ENCODE measurements at places on chromosomes 4 and X.

DNA sequence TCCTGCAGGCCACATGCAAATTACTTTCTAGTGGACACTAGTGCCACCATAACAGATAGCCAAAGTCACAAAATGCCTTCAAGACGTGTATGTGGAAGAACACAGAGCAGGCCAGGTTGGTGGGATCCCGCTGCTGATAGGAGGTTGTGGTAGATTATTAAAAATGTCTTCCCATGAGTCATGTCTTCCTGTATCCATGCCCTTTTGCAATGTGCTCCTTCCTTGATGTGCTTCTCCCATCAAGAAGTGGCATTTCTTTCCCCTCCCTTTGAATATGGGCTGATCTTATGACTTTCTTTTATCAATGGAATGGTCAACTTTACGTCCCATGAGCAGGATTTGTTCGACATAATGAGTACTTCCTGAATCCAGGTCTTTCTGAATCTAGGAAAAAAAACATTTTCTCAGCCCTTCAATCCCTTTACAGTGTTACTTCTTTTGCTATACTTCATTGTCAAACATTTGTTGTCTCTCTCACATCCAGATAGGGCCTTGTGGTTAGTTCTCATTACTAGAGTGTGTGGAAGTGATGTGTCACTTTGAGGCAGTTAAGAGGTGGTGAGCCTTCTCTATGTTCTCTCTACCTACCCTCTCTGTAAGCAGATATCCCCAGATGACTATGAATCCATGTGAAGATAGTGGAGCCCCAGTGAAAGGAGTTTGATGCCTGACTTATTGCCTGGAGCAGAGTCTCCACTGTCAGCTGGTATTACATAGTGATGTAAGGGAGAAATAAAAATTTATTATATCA, 519.2 kb upstream of the DIPK2B start:
- no peak for DNase-seq

DNA sequence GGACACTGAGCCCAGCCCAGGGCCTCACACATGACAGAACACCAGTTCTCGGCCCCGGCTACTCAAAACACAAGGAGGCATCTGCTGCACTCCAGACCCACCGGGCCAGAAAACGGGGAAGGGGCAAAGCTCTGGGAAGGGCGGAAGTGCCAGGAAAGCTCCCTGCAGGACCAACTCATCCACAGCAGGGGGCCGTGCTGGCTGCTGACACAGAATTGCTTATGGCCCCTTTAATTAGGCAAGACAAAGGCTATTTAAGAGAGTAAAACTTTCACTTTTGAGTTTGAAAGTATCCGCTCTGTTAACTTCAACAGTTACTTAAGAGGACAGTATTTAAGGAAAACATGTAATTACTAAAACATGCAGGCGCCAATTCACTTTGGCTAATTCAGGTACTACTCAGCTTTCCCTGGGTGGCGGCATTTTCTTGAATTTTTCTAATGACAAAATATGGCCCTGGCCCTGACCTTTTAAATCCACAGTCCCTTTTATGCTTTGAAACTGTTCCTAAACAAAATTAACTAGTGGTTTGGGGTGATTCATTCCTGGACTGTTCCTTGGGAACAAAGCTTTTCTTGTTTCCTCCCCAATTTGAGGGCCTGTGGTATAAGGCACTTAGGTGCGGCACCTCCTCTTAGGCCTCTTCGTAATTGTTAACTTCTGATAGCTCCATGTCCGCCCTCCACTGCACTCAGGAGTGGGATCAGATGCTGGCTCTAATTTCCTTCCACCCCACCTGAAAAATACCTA, 40.4 kb downstream of the NSG1 start:
- DNase-seq, result no peak

DNA sequence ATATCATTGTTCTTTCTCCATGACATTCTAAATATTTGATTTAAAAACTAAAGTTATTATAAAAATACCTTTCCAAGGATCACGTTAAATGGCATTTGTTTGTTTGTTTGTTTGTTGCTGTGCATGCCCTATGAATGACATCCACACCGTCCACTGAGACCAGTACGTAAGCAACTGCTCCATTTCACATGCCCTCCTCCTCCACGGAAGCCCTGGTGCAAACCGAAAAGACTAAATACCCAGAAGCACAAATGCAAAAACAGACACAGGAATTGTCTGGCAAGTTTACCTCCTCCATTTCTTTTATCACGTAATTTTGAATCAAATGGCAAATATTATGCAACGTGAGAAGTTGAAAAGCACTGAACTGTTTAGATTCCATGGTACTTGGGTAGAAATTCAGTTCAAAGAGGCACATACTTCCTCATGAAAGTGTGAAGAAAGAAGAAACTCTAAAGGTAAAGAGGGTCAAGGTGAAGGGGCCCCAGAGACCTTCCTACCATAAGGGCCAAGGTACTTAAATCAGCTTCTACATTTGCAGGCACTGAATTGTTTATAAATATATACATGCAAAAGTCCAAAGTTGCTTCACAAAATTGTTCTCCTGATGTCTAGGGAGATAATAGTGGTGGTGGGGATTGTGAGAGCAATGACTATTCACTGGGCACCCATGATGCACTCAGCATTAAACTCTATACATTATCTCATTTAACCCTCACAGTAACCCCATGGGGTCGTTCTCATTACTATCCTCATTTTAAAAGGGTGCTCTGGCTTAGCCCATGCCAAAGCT, 23.4 kb downstream of the IRF2 start:
- DNase-seq, result no peak

GRCh38 chrX:78116365-78116764, 12.3 kb downstream of the PGK1 start:
- no peak for DNase-seq

GRCh38 chr4:168741281-168742173, 244.7 kb downstream of the PALLD start:
- DNase-seq, result no peak

- no peak for DNase-seq
Measured at GRCh38 chr4:157035471-157035870, 40.5 kb upstream of the GLRB start.

GRCh38 chr4:128871948-128872347, 62.4 kb downstream of the JADE1 start:
- DNase-seq, result peak; percentile 35

- DNase-seq, result no peak
Measured at GRCh38 chr4:71697031-71697430, 86.8 kb downstream of the GC start.

GRCh38 chr4:108255203-108255747, 86.5 kb upstream of the LEF1 start:
- no peak for DNase-seq

DNA sequence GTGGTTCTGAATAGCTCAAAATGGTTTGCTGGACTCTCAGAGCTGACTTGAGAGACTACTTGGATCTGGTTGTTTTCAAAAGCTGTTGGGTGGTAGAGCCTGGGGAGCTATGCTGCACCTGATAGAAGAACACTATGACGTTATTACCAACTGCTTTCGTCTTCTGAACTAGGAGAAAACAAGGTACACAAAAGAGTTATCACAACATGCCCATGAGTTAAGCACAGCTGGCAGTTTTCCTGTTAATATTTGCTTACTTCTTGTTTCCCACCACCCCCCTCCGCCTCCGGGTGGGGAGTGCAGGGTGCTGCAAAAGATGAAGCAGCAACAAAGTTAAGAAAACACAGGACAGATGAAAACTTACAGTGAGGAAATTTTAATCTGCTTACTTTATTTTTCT, 69.1 kb downstream of the RASL11B start:
- no peak for DNase-seq

DNA sequence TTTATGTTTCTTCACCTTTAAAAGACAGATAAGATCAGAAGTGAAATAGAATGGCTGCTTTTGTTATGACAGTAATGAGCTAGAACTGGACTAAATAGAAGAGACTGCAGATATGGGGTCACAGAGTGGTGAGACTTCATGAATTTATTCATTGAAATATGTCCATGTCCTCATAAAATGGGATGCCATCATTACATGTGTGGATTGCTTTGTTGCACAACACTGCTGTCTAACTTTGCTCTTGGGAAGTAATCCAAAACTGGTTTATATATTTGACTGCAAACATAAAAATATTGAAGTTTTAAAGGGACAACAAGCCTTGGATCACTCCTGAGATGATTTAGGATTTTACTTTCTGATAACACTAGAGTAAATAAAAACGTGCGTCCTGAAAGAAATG, 209.2 kb upstream of the FAT4 start:
- no peak for DNase-seq

- no peak for DNase-seq
Measured at GRCh38 chr4:128475597-128475996, 188.0 kb upstream of the PGRMC2 start.

DNA sequence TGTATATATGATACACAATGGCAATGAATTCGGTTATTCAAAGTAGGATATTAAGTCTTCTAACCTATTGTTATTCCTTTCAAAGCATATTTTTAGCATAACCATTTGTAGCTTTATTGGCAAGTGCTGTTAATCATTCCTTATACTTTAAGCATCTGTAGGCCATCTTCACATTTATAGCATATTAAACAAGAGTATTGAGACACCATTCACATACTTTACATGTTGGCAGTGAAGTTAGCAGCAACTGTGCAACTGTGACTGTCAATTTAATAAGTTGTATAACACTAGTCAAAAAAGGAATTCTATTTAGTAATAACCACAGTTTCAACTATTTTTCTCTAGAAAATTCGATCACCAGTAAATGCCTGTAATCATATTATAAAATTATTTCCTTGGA, 107.3 kb upstream of the MYOZ2 start:
- no peak for DNase-seq

DNA sequence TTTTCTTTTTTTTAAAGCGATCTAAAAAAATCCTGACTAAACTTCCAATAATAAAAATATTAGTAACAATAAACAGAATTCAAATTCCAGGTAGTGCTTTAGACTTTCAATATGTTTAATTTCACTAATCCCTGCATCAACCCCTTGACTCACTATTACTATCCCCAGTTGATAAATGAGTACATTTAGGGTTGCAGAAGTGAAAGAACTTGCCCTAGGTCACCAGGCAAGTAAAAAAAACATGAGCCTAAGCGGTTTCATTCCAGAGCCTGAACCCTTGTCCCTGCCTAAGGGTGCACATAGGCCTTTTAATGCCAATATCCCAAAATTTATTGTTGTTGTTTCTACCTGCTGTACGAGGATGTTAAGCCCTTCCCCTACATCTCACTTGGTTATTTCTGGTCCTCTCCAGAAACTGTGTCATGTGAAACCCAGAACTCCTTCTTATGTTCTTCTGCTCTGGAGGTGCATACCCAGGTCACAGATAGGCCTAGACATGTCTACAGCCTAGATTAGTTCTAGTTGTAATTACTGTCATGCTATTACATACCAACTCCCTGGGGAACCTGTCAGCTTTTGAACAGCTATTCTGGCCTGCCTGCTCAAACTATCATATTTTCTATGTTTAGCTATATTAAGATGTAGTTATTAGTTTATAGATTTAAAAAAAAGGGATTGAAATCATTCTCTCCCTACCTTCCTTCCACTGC, 244.5 kb upstream of the PITX2 start:
- DNase-seq, result no peak

- no peak for DNase-seq
Measured at GRCh38 chrX:46628460-46629371, 55.2 kb downstream of the CHST7 start.

DNA sequence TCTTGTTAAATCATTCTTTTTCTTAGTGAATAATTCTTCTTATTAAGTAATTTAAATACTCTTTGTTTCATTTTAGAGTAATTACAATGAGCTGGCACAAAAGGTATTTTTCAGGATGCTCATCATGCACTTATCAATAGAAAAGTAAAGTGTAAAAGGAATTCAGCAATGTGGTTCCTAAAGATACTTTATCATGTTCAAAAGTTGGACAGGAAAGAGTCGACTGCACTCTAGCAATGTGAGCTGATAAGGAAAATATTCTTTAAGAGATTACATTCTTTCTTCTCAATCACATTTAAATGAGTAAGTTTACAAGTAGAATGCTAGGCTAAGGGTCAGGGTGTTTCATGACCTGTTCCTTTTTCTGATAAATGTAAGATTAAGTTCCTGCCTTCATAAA, 609.5 kb upstream of the FAM241A start:
- DNase-seq, result no peak

DNA sequence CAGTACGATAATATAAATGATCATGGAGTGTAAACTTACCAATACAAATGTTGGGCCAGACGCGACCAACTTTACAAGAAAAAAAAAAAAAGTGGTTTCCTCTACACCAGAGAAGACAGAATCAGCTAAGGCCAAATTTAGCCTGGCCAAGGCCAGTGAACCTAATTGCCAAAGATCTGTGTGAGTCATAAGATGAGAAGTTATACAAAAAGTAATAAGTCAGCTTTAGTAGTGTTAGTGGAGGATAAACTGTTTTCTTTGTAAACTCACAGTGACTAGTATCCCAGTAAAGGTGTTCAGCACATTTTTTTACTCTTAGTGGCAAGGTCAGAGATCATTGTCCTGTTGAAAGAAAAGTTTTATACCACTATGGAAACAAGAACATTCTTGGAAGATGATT, 531.4 kb upstream of the TECRL start:
- no peak for DNase-seq
